ENCODE measurements at places on chromosomes 1 and 21.

DNA sequence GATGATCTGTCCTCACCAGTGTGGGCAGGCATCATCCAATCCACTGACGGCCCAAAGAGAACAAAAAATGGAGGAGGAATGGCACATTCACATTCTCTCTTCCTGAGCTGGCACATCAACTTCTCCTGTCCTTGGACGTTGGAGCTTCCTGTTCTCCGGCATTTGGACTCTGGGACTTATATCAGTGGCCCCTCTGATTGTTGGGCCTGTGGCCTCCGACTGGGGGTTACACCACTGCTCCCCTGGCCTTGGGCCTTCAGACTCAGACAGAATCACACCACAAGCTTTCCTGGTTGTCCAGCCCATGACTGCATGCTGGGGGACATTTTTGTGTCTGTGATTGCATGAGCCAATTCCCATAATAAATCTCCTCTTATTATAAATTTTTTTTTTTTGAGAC, 20.1 kb downstream of the IFNLR1 start:
- no peak for DNase-seq

DNA sequence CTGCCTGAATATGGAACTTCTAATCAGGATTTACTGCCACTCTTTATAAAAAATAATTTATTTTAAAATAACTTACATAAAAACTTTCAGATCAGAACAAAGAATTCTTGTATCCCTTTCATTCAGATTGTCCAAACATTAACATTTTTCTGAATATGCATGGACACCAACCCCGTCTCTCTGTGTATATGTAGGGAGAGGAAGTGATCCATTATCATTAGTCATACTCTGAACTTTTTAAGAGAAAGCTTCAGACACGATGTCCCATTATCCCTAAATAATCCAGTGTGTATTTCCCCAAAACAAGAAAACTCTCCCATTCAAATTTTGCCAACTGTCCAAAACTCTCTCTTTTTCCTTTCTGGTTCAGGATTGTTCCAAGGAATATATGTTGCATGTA, 122.3 kb upstream of the CXADR start:
- no peak for DNase-seq

DNA sequence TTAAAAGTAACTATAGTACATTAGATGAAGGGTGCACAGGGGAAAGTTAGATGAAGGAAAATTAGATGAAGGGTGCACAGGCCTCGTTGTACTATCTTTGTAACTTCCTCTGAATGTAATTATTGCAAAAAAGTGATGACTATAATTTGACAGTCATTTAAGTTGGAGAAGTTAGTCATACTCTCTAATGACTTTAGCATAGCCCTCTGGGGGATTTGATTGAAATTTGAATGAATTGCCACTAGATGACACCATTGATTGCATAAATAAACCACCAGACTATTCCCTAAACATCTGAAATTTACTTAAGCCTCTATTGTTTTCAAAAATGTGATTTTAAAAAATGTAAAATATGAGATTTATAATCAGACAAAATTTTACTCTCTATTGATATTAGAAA, 102.6 kb downstream of the TPR start:
- no peak for DNase-seq

DNA sequence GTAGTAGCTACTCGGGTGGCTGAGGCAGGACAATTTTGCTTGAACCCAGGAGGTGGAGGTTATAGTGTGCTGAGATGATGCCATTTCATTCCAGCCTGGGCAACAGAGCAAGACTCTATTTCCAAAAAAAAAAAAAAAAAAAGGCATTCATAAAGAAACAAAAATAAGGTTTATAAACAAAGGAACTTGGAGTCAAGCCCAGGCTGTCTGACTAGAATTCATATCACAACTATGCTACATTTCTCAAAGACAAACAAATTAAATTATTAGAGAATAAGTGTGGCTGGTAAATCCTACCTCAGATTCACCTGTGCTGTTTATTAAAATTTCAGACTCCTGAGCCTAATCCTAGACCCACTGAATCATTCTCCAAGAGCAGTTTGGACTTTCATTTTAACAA, 4.2 kb downstream of the GCLM start:
- no peak for DNase-seq

DNA sequence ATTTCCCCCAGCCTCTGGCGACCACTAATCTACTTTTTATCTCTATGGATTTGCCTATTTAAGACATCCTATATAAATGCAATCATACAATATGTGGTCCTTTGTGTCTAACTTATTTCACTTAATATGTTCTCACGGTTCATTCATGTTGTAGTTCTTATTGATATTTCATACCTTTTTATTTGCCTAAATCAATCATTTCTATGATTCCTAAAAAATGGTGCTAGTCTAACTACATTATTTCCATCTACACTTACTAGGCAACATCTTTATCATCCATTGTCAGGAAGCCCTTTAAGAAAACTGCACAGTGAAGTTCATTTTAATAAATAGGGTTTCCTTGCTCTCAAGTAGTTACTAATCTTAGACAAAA, 380 bp upstream of the FBXO28 start:
- DNase-seq: no peak

Measured in activated CD4-positive, alpha-beta T cell treated with anti-CD3 and anti-CD28 coated beads, Interleukin-2, amount 50 U/mL, for 48 hours (primary cell).